ENCODE measurements at places on chromosomes 2 and 18. TPM values are rescaled to one million over a fixed set of nuclear protein-coding genes. Genes with fewer than 3 reads are reported as not detected.

Gene VIT
- total RNA-seq: not detected

Gene SLC38A11
- total RNA-seq: 0.02 TPM

Gene MAPRE2
- total RNA-seq: 10.7 TPM

Gene CDCA7
- 45.3 TPM for total RNA-seq

Gene MRPL53
- total RNA-seq: 145 TPM

Gene TET3
- 9.9 TPM for total RNA-seq

Gene DSG2
- 59.6 TPM for total RNA-seq

Gene SNED1
- 1.1 TPM for total RNA-seq

Gene CAPN14
- 0.04 TPM for total RNA-seq

Gene SERPINE2
- total RNA-seq: 139 TPM

Gene CIDEA
- total RNA-seq: not detected

Gene DDX18
- total RNA-seq: 59.8 TPM

Gene SRD5A2
- total RNA-seq: 0.02 TPM

Gene LRRTM4
- total RNA-seq: not detected

Gene GKN1
- 0.37 TPM for total RNA-seq

Gene ALPP
- total RNA-seq: 18.1 TPM

Gene SFTPB
- 0.12 TPM for total RNA-seq

Gene IMPA2
- total RNA-seq: 80.3 TPM

Gene CSRNP3
- total RNA-seq: not detected

Gene DNAJB2
- 32.4 TPM for total RNA-seq

Gene TMEM131
- total RNA-seq: 14.4 TPM

Gene SAG
- not detected for total RNA-seq

Gene EGR4
- total RNA-seq: 0.19 TPM

Gene ERFE
- 7.6 TPM for total RNA-seq

Gene TIA1
- total RNA-seq: 44.1 TPM

Gene KHK
- 9.8 TPM for total RNA-seq

Gene TEKT4
- total RNA-seq: not detected

Gene VSNL1
- not detected for total RNA-seq

Gene PPP1R1C
- total RNA-seq: 1.8 TPM

Gene LRRTM1
- total RNA-seq: not detected

Gene LIMS2
- 10.2 TPM for total RNA-seq

Gene SPATA3
- not detected for total RNA-seq

Gene ESCO1
- total RNA-seq: 8.1 TPM

Gene ITSN2
- total RNA-seq: 21.2 TPM

Gene ZNF892
- total RNA-seq: 0.92 TPM

Gene RAMP1
- not detected for total RNA-seq

Gene SPEG
- 10.8 TPM for total RNA-seq
